Left kidney (tissue), 8 donors: ENCODE measurements at places on chromosomes 13 and 19. TPM values are rescaled to one million over a fixed set of nuclear protein-coding genes. Genes with fewer than 3 reads are reported as not detected.

The TRPC4 gene
- polyA plus RNA-seq, result 7.9 TPM

The PNMA8A gene
- 46.5 TPM for polyA plus RNA-seq

The UTP14C gene
- polyA plus RNA-seq, result 40.7 TPM

The KLK6 gene
- 28.0 TPM for polyA plus RNA-seq

The INSL3 gene
- 0.18 TPM for polyA plus RNA-seq

The N4BP2L1 gene
- polyA plus RNA-seq, result 29.9 TPM

The CDC42EP5 gene
- polyA plus RNA-seq, result 13.0 TPM

The IQCN gene
- polyA plus RNA-seq, result 7.2 TPM

The ZNF844 gene
- polyA plus RNA-seq, result 34.0 TPM

The TEKTIP1 gene
- polyA plus RNA-seq, result 5.1 TPM

The IGFL2 gene
- polyA plus RNA-seq, result not detected

The MAST1 gene
- polyA plus RNA-seq, result 1.0 TPM

The ZNF790 gene
- polyA plus RNA-seq, result 14.2 TPM

The POMP gene
- 91.5 TPM for polyA plus RNA-seq

The TTYH1 gene
- 7.8 TPM for polyA plus RNA-seq

The MAP4K1 gene
- 3.9 TPM for polyA plus RNA-seq

The PBX4 gene
- 6.1 TPM for polyA plus RNA-seq

The STAP2 gene
- polyA plus RNA-seq, result 23.3 TPM

The FFAR3 gene
- 0.15 TPM for polyA plus RNA-seq

The TMEM91 gene
- 19.5 TPM for polyA plus RNA-seq

The SLC10A2 gene
- polyA plus RNA-seq, result 0.73 TPM

The LAIR1 gene
- 3.2 TPM for polyA plus RNA-seq

The APOC4 gene
- polyA plus RNA-seq, result not detected

The S1PR4 gene
- polyA plus RNA-seq, result 0.12 TPM

The IGLON5 gene
- 3.0 TPM for polyA plus RNA-seq

The KIR2DL1 gene
- not detected for polyA plus RNA-seq

The IZUMO4 gene
- polyA plus RNA-seq, result 6.2 TPM

The LILRA6 gene
- 0.32 TPM for polyA plus RNA-seq

The THSD8 gene
- polyA plus RNA-seq, result 5.4 TPM

The VN1R4 gene
- polyA plus RNA-seq, result not detected

The ZNF20 gene
- polyA plus RNA-seq, result 8.4 TPM
